Fibroblast of pulmonary artery (primary cell): ENCODE measurements at places on chromosomes 1 and 21.

DNA sequence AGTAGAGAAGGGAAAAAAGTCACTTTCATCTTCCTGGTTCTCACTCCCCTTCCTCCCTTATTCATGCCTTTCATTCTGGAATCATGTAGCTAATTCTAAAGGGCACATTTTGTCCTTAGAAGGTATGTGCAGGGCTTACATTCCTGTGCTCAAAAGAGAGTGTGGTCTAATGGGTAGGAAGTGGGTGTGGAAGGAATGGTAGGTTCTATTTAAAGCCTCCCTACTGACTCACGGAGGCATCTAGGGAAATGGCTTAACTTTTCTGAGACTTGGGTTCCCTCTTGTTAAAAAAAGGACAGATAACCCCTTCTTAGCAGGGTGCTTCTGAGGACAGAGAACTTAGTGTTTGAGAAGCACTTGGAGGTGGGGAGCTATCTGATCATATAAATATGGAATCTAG lies 249.3 kb upstream of the DUSP10 start:
- peak; percentile 63 for DNase-seq

GRCh38 chr1:226990133-226990716 lies 50.1 kb downstream of the COQ8A start:
- DNase-seq: peak; percentile 51

- DNase-seq: peak; percentile 64
These were observed 25.1 kb upstream of the TMEM222 start for GRCh38 chr1:27296773-27297291.

DNA sequence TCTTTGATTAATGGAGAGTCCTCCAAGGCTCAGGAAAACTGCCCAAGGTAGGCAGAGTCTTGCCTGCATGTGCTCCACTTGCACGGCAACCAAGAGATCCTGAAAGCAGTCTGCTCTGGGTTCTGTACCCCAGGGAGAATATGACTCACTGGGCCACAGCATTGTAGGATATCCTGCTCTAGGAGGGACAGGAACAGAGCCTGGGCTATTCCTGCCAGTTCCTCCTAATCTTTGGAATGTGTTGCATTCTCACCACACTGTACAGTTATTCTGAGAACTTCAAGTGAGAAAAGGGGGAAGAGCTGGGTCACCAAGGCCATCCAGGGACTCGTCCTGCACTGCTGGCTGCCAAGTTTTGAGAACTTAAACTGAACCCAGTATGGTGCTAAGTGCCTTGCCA lies 278.5 kb downstream of the MATN1 start:
- DNase-seq: no peak

DNA sequence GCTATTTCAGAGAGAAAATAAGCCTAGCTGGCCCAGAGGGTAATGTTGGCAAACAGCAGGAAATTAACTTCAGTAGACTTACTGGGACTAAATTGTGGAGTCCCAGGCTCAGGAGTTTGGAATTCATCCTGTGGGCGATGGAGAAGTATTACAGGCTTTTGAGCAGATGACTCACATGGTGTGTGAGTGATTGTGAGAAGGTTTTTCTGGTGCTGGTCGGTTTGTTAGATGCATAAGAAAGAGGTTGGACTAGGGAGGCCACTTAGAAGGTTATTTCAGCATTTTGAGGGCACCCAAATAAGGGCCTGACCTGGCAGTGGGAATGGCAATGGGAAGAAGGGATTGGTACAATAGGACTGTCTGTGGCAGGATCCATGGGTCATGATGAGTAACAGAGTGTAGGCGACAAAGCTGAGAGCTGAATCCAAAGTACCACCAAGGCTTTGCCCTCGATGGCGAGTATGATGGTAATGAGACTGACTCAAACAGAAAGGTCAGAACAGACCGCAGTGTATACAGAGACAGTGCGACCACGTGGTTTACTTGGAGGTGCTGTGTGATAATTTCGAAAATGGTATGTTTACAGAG lies 69.2 kb upstream of the KIF26B start:
- peak; percentile 91 for DNase-seq

- DNase-seq: no peak
These were observed 344.2 kb downstream of the OLFM3 start for GRCh38 chr1:101652484-101652883.

GRCh38 chr1:75129660-75129982 lies 4.6 kb upstream of the LHX8 start:
- no peak for DNase-seq

DNA sequence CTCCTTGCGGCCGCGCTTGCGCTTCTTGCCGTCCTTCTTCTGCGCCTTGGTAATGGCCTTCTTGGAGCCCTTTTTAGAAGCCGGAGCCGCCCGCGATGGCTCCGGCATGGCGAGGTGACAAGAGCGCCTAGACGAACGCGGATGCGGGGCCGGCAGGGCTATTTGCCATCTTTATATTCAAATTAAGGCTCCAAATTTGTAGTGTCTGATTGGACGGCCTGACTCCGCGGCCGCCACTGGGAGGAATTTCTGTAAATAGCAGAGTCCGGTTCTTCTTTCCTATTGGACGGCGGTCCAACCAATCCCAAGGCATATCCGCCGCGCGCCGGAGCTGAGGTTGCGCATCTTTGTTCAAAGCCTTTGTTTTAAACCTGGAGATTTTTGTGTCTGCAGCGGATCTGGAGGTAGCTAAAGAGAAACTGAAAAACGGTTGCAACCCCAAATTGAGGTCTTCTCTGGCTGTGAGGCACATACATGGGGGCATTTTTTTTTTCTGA lies 22.6 kb upstream of the RNF187 start:
- peak; percentile 84 for DNase-seq

DNA sequence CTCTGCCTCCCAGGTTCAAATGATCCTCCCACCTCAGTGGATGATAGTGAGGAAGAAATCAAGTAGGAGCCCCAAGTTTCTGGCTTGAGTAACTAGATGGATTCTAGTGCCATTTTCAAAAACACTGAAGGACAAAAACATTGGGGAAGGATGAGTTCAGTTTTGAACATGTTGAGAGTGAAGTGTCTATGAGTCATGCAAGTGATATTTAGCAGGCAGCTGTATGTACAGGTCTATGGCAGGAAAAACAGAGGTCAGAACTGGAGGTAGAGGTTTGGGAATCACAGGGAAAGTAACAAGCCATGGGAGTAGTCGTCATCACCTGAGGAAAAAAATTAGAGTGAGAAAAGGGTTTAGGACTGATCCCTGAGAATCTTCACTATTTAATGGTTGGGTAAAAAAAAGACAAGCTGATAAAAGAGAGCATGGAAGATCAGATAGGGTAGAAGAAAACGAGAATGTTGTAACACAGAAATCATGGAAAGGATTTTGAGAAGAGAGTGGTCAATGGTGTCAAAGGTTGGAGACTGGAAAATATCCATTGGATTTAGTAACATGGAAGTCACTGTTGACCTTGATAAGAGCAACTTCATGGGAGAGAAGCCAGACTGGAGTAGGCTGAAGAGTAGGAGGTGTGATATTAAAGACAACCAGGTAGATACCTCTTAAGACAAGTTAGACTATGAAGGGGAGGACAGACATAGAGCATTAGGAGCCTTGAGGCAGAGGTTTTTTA lies 53.1 kb downstream of the DIPK1A start:
- DNase-seq: no peak

DNA sequence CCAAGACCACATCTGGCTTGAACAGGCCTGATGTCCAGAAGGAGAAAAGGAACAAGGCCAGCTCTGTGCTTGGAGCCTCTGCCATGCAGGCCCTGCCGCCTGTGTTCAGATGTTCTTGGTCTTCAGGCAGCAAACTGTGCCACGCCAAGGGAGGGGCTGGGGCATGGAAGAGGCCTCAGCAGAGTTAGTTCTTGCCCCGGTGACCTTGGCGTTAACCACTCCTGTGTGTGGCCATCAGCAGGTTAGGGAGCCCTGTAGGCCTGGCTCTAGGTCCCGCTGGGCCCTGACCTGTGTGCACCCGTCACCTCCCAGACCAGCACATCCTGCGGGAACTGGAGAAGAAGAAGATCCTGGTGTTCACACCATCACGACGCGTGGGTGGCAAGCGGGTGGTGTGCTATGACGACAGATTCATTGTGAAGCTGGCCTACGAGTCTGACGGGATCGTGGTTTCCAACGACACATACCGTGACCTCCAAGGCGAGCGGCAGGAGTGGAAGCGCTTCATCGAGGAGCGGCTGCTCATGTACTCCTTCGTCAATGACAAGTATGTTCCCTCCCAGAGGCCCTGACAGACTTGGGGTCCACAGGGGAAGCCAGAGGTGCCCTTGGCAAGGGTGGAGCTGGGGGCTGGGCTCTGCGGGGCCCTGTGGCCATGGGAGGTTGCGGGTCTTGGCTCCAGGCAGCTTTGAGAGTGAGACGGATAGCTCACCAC lies 7.1 kb downstream of the ZC3H12A start:
- DNase-seq: no peak

DNA sequence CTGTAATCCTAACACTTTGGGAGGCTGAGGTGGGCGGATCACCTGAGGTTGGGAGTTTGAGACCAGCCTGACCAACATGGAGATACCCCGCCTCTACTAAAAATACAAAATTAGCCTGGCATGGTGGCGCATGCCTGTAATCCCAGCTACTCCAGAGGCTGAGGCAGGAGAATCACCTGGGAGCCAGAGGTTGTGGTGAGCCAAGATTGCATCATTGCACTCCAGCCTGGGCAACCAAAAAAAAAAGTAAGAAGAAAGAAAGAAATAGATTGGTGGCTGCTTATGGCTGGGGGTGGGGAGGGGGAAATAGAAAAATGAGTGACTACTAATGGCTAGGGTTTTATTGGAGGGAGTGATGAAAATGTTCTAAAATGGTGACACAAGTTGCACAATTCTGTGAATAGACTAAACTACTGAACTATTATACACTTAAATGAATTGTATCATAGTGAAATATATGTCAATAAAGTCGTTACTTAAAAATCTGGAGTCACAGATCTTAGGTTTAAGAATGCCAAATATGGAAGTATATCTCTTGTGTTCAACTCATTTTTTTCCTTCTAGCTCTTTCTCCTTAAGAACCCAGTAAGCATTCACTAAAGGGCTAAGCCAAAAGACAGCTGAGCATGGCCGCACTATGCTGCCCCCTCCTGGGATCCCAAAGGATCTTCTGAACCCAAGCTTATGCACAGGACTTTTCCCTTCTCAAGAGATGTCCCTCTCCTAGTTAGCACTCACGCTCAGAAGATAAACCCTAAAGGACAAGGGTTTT lies 3.2 kb upstream of the NPL start:
- peak; percentile 86 for DNase-seq

DNA sequence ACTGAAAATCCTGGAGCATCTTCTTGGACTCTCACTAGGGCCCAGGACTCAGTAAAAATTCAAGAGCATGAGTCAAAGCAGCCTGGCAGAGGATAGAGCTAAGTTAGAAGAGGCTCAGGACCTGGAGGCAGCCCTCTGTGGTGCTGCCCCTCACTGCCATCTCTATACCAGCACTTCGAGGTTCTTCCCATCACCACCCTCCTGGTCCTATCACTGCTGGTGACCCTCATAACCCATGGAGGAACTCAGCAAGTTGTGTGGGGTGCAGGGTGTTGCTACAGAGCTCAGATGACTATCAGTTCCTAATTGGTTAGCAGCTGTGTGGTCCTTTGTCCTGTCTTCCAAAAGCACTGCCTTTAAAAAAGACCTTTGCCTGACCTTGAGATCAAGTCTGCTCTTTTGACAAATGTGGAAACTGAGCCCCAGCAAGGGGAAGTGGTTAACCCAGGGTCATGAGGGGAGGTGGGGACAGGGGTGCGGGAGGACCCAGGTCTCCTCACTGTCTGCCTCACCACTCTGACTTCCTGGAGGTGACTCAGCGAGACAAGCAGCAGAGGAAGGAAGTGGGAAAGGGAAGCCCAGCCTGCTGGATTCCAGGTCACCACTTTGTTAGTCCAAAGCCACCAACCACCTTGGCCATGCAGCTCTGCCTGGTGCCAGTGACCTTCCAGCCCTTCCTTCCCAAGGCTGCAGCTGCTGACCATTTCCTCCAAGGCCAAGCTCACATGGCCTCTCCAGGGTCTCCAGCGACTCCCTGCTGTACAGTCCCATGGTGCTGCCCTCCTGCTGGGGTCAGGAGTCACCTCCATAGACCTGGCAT lies 199.4 kb upstream of the EDN2 start:
- no peak for DNase-seq

GRCh38 chr1:228740543-228741317 lies 5.5 kb downstream of the RHOU start:
- peak; percentile 17 for DNase-seq

GRCh38 chr1:184223216-184223615 lies 163.6 kb upstream of the C1orf21 start:
- no peak for DNase-seq

DNA sequence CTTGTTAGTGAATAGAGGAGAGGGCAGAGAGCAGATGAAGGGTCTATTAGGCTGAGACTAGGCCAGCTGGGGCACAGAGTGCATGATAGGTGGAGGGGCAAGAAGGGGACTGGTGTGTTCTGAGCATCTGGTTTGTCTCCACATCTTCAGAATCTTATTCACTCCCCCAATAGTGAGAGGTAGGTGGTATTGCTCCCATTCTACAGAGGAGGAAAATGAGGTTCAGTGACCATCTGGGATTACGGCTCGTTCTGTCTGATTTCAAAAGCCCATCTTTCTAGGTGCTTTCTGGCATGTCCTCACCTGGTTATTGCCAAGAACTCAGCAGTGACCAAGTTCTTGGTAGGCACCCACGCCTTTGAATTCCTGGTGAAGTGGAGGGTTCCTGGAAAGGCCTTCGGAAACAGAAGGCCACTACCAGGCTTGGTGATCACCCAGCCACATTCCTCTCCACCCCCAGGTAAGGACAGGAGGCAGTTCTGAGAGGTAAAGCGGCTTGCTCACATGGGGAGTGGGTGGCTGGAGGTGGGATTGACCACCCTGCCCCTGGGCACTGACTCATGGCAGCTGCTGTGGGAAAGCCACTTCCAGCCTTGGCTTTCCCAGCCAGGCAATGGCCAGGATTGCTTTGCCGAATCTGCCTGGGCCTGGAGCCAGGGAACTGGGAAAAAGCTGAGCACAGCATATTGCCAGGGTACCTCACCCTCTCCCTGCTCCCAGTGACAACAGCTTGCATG lies 18.8 kb upstream of the CITED4 start:
- no peak for DNase-seq

GRCh38 chr1:34851431-34852105 lies 8.0 kb downstream of the SMIM12 start:
- no peak for DNase-seq

- peak; percentile 79 for DNase-seq
These were observed 25.6 kb downstream of the ALPL start for GRCh38 chr1:21534674-21535378.

DNA sequence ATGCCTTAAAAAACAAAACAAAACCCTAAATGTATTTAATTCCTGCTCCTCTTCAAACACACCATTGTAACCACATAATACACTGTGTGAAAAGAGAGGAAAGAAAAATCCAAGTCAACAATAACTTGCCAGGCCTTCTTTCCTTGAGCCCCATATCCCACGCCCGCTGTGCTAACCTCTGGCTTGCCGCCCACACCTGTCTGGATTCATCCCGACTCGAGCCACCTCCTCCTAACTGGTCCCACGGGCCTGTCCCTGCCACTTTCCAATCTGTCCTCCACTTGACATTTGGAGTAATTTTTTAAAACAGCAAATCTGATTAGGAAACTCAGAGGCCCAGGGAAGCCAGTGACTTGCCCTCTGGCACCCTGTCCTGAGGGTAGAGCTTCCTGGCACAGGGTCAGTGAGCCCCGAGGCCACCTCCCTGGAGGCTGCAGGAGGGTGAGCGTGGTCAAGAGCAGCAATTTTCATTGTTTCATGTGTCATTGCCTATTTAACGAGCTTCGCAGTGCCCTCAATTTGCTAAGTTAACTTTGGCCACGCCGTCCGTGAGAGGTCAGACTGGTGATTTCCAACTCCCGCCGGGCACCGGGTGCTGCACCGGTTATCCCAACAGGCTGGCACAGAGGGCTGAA lies 54.1 kb downstream of the B3GALT5 start:
- DNase-seq: no peak
